ENCODE measurements at places on chromosomes 6 and 20.

DNA sequence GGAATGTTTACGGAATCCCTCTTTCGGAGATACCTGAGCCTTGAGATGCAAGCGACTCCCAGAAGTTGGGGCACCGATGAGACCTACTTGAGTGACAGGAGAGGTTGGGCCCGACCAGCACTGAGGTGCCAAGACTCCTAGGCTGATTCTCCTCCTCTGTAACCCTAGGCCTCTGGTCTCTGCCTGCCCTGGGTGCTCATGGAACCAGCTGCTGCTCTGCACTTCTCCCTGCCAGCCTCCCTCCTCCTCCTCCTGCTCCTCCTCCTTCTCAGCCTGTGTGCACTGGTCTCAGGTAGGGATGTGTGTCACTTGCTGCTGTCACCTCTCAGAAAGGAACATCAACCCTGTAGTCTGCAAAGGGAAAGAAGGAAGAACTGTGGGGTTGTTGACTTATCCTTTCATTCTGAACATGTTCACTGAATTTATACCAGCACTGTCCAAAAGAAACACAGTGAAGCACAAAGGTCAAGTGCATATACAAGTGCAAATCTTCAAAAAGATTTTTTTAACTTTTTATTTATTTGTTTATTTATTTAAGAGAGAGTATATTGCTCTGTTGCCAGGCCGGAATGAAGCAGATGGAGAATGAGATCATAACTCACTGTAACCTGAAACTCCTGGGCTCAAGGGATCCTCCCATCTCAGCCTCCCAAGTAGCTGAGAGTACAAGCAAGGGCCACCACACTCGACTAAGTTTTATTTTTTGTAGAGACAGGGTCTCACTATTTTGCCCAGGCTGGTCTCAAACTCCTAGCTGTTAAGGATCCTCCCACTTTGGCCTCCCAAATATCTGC lies 913 bp downstream of the BTN2A2 start:
- no peak for DNase-seq

DNA sequence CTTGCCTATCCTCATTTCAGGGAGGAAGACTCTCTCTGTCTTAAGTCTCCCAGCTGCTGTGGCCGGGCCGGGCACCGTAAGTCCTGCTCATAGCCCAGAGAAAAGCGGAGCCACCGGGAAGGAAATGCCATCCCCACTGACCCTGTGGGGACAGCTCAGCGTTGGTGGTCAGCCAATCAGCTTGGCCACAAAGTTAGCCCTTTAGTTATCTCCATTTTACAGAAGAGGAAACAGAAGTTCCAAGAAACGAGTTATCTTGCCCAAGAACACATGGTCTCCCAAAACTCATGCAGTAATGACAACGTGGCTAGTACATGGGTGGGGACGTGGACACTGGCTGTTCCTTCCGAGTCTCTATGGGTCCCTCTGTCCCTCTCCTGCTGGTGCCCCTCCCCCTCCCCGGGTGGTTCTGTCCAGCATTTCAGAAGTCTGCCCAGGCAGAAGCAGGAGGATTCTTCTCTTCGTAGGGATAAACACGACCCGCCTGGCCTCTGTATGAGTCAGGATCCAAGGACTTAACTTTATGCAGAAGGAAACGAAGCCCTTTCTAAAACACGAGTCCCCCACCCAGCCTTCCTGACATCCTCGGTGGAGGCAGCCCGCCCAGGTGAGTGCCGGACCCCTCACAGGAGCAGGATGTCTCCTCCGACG lies 273.8 kb downstream of the CDH4 start:
- DNase-seq = no peak

GRCh38 chr20:62287759-62288534 lies 14.8 kb upstream of the ADRM1 start:
- DNase-seq = no peak

DNA sequence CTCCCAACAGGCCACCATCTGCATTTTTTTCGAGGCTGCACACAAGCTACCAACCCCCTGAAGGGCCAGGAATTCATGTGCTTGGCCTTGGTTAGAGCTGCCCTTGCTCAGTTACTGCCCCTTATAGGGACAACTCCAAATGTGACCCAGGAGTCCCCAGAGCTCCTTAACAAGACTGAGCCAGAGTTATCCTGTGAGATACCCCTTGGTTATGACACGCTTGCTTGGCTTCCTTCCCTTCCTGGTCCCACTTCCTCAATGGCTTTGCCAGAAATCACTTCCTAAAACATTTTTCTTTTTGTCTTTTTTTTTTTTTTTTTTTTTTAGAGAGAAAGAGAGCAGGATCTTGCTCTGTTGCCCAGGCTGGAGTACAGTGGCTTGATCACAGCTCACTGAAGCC lies 8.9 kb downstream of the TREM1 start:
- DNase-seq = no peak

DNA sequence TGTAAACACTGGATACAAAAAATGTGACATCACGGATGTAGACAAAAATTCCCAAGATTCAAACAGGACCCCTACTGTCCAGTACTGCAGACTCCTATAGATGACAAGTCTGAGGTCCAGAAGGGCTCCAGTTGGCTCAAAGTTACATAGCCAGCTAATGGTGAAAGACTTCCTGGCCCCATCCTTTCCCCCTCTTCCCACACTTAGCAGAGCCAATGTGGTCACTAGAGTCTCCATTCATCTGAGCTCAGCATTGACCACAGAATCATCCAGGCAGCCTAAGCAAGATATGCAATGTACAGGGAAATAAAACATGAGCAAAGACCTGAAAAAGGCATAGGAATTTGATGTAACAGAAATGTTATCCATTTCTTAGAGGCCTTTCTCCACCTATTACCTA lies 180.5 kb downstream of the ADAT2 start:
- no peak for DNase-seq
